ENCODE measurements at places on chromosomes 7 and 10. TPM values are rescaled to one million over a fixed set of nuclear protein-coding genes. Genes with fewer than 3 reads are reported as not detected.

- DNase-seq, result peak; percentile 14
Observed at GRCh38 chr7:3042861-3043489, 692 bp downstream of the CARD11 start.

- DNase-seq, result no peak
Observed at GRCh38 chr7:132433301-132433700, 143.0 kb downstream of the PLXNA4 start.

- no peak for DNase-seq
Observed at GRCh38 chr7:16688249-16688648, 42.3 kb downstream of the BZW2 start.

DNA sequence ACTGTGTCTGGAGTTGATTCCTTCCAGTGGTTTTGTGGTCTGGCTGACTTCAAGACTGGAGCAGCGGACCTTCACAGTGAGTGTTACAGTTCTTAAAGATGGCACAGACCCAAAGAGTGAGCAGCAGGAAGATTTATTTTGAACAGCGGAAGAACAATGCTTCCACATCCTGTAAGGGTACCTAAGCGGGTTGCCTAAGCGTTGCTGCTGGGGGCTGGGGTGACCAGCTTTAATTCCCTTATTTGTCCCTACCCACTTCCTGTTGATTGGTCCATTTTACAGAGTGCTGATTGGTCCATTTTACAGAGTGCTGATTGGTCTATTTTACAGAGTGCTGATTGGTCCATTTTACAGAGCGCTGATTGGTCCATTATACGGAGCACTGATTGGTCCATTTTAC, 13.2 kb downstream of the AKR1B15 start:
- no peak for DNase-seq

GRCh38 chr10:124649214-124649613, 95.0 kb downstream of the FAM53B start:
- DNase-seq, result no peak

- DNase-seq, result no peak
Observed at GRCh38 chr7:134367956-134368749, 51.4 kb upstream of the SLC35B4 start.

Gene FFAR4
- total RNA-seq, result 1.1 TPM

Gene RBP4
- total RNA-seq, result not detected

Gene ITGB8
- 24.2 TPM for total RNA-seq

Gene CPVL
- 3.9 TPM for total RNA-seq

Gene TMEM229A
- not detected for total RNA-seq

Gene GOLGA7B
- 3.3 TPM for total RNA-seq
